ENCODE measurements at places on chromosomes 6 and 20. TPM values are rescaled to one million over a fixed set of nuclear protein-coding genes. Genes with fewer than 3 reads are reported as not detected.

The TBP gene
- total RNA-seq: 15.8 TPM

The SIRPD gene
- total RNA-seq: not detected

The OTOR gene
- total RNA-seq: 0.47 TPM

The DBNDD2 gene
- total RNA-seq: 5.9 TPM

The NELFCD gene
- 45.7 TPM for total RNA-seq

The TP53RK gene
- total RNA-seq: 65.8 TPM

The SLC22A2 gene
- total RNA-seq: 1.1 TPM

The TRAPPC3L gene
- total RNA-seq: not detected

The NELFE gene
- total RNA-seq: 37.4 TPM

The ANGPT4 gene
- total RNA-seq: not detected

The C6orf141 gene
- total RNA-seq: 1.2 TPM

The KCNG1 gene
- 41.3 TPM for total RNA-seq

The CRIP3 gene
- total RNA-seq: 3.9 TPM

The PGC gene
- total RNA-seq: not detected

The ULBP2 gene
- 5.3 TPM for total RNA-seq

The GPR6 gene
- total RNA-seq: not detected

The PREX1 gene
- 21.1 TPM for total RNA-seq

The ETV7 gene
- not detected for total RNA-seq

The HLA-DOA gene
- 0.16 TPM for total RNA-seq

The GNAS-AS1 gene
- total RNA-seq: 0.94 TPM

The SRF gene
- total RNA-seq: 11.9 TPM

The LST1 gene
- 0.94 TPM for total RNA-seq

The PSMB8 gene
- 5.3 TPM for total RNA-seq

The SYCP2L gene
- total RNA-seq: 9.8 TPM

The CDSN gene
- not detected for total RNA-seq

The COL10A1 gene
- not detected for total RNA-seq

The HMGCLL1 gene
- 70.0 TPM for total RNA-seq

The ZNF311 gene
- 8.9 TPM for total RNA-seq

The UST gene
- 48.5 TPM for total RNA-seq

The THBS2 gene
- 15.8 TPM for total RNA-seq

The SAMD10 gene
- 6.4 TPM for total RNA-seq

The TBXT gene
- not detected for total RNA-seq

The ENPP5 gene
- total RNA-seq: 4.7 TPM

The GPX5 gene
- total RNA-seq: not detected

The RNF144B gene
- total RNA-seq: 3.1 TPM

The DPPA5 gene
- total RNA-seq: not detected

The UNC5CL gene
- total RNA-seq: 0.16 TPM

The LRRN4 gene
- total RNA-seq: not detected

The CPNE5 gene
- total RNA-seq: 4.8 TPM

The PRR18 gene
- 0.47 TPM for total RNA-seq

The SNAI1 gene
- not detected for total RNA-seq

The RAD21L1 gene
- not detected for total RNA-seq

The LHFPL5 gene
- 1.1 TPM for total RNA-seq

The CGA gene
- total RNA-seq: not detected

The HLA-DQA1 gene
- 0.16 TPM for total RNA-seq

The GGTLC1 gene
- total RNA-seq: not detected

The PTK7 gene
- 26.0 TPM for total RNA-seq

The CAP2 gene
- total RNA-seq: 33.7 TPM

The DLL1 gene
- 11.9 TPM for total RNA-seq
